ENCODE measurements at places on chromosomes 7 and 10.

- DNase-seq = peak; percentile 38
Observed at GRCh38 chr10:26810435-26811026, 50.2 kb downstream of the ABI1 start.

DNA sequence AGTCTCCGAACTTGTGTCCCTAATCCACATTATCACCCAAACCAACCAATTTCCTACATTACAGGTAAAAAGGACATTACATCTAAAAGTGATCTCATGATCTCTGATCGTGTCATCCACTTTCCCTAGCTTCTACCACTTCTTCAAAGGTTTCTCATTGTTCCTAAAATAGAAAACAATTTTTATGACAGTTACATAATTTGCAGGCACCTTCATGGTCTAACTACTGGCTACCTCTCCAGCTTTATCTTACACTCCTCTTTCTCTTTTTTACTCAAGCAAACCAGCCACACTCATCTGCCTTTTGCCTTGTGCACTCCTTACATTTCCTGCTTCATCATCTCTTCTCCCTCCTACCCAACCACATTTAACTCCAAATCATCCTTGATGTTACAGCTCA is 886.7 kb upstream of the SORCS1 start:
- DNase-seq = no peak

DNA sequence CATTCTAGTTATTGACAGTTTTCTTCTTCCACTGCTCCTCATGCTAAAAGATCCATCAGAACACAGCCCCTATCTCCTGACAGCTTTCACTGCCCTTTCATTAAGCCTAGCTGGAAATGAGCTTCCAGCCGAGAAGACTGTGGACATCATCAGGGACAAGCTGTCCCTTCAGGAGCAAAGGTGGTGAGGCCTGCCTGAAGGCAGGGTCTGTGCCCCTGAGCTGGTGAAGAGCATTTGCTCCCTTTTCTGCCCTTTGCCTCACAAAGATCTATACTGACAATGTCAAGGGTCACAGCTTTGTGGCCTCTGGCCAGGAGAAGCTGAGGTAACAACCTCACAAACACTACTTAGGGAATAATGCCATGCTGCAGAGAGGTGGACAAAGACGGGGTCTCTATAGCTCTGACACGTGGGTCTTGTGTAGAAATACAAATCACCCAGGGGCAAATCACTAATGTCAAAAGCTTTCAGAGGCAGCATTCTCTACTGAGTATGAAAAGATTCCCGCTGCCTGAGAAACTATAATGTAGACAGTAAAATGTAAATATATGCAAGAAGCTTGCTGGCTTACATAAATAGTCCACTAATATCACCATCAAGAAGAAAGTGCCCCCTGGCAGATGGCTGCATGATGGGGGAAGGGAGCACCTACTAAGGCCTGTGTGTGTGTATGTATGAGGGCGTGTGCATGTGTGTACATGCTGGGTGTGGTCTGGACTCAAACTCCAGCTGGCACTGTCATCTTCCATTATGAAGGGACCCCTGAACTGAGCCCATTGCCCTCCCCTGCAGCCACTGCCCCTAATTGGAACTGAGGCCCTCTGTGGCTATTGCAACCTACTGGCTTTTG is 55.8 kb downstream of the HBP1 start:
- DNase-seq = no peak

- DNase-seq = no peak
Observed at GRCh38 chr7:25731846-25732245, 420.2 kb upstream of the NFE2L3 start.

DNA sequence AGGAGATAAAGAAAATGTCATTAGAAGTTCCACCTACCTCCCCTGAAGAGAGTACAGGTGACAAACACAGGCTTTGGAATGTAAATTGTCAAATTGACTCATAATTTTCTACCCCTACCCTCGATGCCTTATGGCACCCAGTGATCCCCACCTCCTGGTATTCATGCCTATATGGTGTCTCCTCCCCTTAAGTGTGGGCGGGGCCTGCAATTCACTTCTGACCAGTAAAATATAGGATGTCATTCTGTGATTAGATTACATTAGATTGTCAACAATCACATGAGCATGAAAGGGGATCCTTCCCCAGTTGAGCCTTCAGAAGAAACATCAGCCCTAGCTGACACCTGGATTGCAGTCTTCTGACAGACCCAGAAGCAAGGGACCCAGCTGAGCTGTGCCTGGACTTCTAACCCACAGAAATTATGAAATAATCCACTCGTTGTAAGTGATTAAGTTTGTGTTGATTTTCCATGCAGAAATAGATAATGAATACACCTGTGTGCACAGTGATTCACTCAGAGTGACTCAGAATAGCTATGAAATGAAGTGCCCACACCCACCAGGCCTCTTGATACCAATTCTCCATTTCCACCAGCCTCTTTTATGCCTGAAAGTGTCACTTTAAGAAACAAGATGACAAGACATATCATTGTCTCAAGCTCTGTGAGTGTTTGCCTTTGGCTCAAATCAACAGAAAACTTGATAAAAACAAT is 8.5 kb upstream of the SLC39A12 start:
- peak; percentile 18 for DNase-seq

DNA sequence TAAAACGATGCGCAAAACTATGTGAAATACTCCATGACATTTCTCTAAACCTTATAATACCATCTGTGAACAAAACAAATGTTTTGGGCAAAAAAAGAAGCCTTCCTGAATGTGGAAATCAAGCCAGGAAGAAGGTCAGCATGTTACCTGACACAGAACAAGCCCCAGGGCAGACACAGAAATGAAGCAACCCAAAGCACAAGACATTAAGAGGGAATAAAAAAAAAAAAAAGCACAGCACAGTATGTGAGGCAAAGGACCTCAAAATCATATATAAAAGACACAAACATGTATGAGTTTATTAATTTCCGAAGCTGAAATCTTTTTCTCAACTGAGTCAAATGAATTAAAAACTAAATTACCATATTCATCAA is 161.8 kb downstream of the SKIDA1 start:
- DNase-seq = no peak

- DNase-seq = no peak
Observed at GRCh38 chr10:78550090-78550489, 516.4 kb downstream of the RPS24 start.

GRCh38 chr7:114107522-114107921 is 188.7 kb upstream of the PPP1R3A start:
- DNase-seq = no peak

DNA sequence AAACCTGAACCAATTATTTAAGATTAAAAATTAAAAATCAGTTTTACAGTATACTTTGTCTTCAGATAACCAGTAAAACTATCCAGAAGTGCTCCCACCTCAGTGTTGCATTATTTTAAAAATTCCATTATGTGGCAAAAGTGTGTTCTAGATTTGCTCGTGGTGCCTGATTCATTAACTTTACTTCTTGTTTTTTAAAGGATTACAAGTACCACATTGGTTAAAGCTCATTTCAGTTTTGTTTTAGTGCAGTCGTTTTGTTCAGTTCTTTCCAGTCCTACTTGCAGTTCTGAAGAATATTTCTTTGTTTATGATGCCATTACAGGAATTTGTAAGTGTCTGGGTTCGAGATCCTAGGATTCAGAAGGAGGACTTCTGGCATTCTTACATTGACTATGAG is 69.0 kb downstream of the SNX10 start:
- no peak for DNase-seq

DNA sequence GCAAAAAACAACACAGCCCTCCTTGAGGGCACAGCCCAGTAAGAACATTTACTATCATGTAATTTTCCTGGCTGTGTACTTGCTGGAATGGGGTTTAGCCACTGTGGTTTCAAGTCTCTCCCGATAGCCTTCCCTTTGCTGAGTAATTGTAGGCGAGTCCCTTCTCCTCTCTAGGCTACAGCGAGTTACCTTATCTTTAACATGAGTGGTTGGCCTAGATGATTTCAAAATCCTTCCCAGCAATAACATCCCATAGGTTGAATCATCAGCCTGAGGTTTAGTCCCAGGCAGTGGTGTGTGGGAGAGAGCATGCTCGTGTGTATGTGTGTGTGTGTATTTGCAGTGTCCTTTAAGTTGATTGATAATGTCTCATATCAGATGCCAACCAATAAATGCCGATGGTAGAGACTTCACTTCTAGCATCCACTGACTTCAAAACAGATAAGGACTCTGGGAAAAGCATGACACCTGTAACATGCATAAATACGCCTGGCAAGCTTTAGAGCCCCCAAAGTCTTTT is 142.9 kb upstream of the ZMIZ1 start:
- peak; percentile 8 for DNase-seq

- DNase-seq = no peak
Observed at GRCh38 chr7:84294847-84295455, 100.4 kb upstream of the SEMA3A start.

DNA sequence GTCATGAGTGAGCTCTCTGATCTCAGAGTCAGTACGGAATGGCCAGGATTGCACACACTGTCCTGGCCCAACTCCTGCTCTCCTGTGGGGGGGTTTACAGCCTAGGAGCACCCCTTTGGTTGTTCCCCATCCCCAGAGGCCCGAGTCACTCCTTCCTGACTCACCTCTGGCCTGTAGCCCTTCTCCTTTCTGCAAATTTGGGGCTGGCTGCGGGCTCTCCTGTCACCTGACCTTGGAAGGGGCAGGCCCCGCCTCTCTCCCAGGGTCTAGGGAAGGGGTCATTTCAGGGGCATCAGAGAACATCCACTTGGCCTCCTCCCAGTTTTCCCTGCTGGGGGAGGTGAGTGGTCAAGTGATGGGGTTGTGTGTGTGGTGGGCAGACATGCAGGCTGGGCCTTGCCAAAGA is 1.7 kb downstream of the NYAP1 start:
- no peak for DNase-seq

DNA sequence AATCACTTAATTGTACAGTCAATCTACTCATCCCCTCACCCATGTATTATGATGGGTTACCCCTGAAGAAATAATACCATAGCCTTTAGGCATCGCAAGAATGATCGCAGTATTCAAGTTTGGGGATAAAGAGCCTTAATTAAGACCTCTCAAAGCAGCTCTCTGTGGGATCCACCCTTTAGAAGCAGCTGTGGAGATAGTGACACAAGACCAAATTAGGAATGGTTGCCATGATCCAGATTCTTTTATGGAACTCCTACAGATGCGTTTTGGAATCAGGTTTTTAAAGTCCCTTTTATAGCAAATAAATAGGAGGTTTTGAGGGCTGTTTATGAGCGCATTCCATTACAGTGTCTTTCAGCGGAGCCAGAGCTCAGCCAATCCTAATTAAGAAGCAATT is 12.2 kb downstream of the TES start:
- DNase-seq = no peak

GRCh38 chr7:139743967-139744767 is 33.6 kb downstream of the HIPK2 start:
- no peak for DNase-seq

GRCh38 chr10:30683496-30683895 is 53.9 kb upstream of the LYZL2 start:
- no peak for DNase-seq

- no peak for DNase-seq
Observed at GRCh38 chr10:116138897-116139296, 134.1 kb downstream of the GFRA1 start.

- DNase-seq = peak; percentile 68
Observed at GRCh38 chr10:62805231-62806099, 945 bp downstream of the ADO start.

DNA sequence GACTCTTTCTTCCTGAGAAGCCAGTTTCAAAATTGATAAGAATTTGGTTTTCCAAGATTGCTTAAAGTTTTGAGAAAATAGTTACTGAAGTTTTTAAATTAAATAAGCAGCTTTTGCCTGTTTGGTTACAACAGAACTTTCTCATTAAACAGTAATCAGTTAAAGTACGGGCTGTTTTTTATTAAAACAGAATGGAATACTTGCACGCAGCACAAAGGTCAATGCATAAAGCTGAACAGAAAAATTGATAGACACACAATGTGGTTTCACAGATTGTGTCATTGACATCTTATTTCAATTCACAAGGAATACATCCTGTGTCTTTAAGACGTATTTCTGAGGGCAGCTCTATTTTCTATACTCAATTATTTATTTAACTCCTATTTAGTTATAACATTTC is 192.2 kb downstream of the PRKG1 start:
- no peak for DNase-seq

GRCh38 chr10:12606461-12606860 is 257.1 kb downstream of the CAMK1D start:
- DNase-seq = no peak

GRCh38 chr7:146004805-146005204 is 111.8 kb upstream of the CNTNAP2 start:
- DNase-seq = peak; percentile 32

DNA sequence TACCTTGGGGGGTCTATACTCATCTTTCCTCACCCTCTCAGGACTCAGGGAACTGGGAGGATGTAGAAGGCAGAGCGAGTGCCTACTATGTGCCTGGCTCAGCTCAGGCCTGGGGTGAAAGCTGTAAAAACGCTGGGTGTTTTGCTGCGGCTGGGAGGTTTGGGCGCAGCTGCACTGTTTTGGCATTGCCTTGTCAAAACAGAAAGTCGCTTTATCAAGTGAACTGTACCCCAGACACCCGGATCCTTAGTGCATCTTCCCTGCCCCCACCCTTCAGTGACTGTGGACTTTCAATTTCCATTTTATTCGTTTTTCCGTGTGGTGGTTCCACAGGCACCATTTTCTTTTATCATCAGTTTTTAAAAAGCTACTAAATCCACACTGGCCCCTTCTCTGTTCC is 86.7 kb upstream of the ZNF716 start:
- no peak for DNase-seq

GRCh38 chr7:131574741-131575140 is 18.3 kb upstream of the PODXL start:
- DNase-seq = no peak

- DNase-seq = no peak
Observed at GRCh38 chr10:113148901-113149300, 198.9 kb downstream of the TCF7L2 start.

GRCh38 chr7:105622106-105622731 is 40.9 kb upstream of the EFCAB10 start:
- DNase-seq = no peak

DNA sequence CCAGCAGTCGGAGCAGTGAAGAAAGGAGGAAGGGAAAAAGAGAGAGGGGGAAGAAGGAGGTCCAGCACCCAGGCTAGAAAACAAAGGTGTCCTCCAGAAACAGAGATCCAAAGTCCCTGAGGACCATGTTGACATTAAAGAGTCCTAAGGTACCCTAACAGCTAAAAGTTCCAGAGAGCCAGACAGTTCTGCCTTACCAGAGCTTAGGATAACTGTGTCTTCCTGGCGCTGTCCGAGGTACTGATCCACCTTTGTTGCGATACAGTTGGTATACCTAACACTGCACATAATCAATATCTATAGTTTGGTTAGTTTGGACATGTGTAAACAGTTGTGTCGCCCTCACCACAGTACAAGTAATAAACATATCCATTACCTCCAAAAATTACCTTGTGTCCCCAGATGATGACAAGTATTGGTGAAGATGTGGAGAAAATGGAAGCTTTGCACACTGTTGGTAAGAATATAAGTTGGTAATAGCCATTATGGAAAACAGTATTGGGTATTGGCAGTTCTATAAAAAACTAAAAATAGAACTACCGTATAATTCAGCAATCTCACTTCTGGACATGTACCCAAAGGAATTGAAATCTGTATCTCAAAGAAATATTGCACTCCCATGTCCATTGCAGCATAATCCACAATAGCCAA is 59.8 kb downstream of the GRID1 start:
- DNase-seq = peak; percentile 30

- no peak for DNase-seq
Observed at GRCh38 chr10:110005719-110006118, 2.1 kb upstream of the ADD3 start.

Measured in RKO (cell line).